B cell (primary cell): ENCODE measurements at places on chromosomes 3 and 15. TPM values are rescaled to one million over a fixed set of nuclear protein-coding genes. Genes with fewer than 3 reads are reported as not detected.

CCRL2 gene
- total RNA-seq: 2.3 and 2.6 TPM in 2 replicates

CRABP1 gene
- not detected in 2 replicates for total RNA-seq

GUCA1C gene
- not detected in 2 replicates for total RNA-seq

GRCh38 chr3:45507820-45508317 is 86.7 kb upstream of the LIMD1 start:
- peaks cover 14% of the 10 kb centered on the region for H3K36me3 ChIP-seq
- H3K4me1 ChIP-seq: no peaks in the 10 kb centered on the region
- no peak for DNase-seq
- H3K27ac ChIP-seq: no peak overlapping the region
